ENCODE measurements at places on chromosomes 6 and 20.

DNA sequence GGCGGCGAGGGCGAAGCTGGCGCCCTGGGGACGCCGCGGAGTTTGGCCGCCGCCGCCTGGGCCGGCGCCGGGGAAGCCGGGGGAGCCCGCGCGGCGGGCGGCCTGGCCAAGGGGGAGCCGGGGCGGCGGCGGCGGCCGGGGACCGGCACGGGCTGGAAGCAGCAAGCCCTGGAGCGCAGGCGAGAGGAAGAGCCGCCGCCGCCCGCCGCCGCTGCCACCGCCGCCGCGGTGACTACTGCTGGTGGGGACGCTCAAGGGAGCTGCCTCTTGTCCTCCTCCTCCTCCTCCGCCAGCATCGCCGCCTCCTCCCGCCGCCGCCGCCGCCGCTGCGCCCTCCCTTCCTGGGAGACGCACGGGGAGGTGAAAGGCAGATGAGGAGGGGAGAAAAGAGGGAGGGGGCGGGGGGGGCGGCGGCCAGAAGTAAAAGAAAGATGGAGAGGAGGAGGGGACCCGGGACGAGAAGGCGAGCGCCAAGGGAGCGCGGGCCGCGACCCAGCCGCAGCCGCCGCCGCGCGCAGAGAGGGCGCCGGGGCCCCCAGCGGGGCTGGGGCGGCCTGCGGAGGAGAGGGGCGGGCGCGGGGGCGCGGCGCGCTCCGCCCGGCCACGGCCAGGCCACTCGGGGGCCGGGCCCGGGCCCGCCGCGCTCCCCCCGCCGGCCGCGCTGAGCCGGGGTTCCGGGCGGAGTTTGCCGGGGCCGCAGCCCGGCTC is 846 bp downstream of the PDE10A start:
- H3K27me3 ChIP-seq: peaks cover 90% of the 10 kb centered on the region
- no peak overlapping the region for H3K27ac ChIP-seq
- H3K4me3 ChIP-seq: peak overlapping the region; percentile 53
- H3K4me1 ChIP-seq: peaks cover 42% of the 10 kb centered on the region
- DNase-seq: no peak

DNA sequence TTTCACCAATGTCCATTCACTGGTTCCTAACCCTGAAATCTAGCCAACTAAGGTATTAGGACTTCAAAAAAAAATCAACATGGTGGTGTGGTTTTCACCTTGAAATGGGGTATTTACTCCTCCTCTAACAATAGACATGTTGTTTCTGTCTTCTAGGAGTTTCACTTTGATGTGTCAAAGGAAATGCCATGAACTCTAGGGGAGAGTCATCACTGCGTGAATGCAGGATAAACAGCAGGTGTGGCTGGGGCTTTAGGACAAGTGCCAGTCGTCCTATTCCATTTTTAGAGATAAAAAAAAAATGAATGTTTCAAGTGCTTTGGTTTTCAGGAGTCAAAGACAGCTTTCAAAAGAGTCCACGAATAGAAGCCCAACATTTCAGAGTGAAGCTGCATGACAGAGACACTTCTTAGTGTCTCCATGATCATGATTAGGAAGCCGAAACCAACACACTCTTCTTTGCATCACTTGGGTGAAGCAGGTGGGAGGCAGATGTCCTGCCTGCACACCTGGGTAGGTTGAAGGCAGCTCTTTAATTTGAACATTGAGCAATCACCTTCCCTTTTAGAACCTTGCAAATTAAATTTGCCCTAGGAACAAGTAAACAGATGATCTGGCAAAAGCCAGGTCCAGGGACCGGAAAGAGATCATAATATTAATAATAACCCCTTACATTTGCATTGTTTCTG is 328.5 kb upstream of the PRDM1 start:
- no peaks in the 10 kb centered on the region for H3K27me3 ChIP-seq
- DNase-seq: no peak
- no peaks in the 10 kb centered on the region for H3K36me3 ChIP-seq
- H3K4me3 ChIP-seq: no peak overlapping the region
- H3K27ac ChIP-seq: peak overlapping the region; percentile 43

DNA sequence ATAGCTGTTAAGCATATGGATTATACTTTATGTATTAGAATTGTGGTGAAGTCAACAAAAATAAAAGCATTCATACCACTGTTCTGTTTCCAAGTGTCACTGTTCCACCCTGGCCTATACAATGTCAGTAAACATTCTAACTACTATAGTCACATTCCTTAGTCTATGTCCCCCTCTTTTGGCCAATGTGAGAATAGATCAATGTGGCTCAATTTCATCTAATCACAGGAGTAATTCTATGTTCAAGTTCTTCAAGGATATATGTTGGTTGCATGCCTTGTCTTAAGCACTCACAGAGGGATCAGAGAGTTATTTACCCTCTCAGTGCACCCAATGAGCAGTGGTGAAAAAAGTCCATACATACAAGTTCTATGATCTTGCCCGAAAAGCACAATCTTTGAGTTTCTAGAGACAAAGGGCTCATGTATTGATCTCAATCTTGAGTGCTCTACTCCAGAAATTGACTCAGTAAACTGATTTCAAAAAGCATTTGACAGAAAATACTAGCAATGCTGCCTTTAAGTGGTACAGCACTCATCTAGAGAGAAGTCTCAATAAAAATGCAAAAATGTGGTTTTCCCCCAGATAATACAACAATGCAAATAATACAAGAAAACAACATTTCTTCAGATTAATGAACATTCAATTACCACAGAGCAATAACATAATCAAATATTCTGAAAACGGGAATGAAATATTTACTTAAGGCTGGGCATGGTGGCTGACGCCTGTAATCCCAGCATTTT is 16.5 kb downstream of the SMLR1 start:
- peaks cover 1% of the 10 kb centered on the region for H3K4me1 ChIP-seq
- no peak overlapping the region for H3K4me3 ChIP-seq
- no peaks in the 10 kb centered on the region for H3K27me3 ChIP-seq
- no peaks in the 10 kb centered on the region for H3K36me3 ChIP-seq
- H3K27ac ChIP-seq: no peak overlapping the region

GRCh38 chr6:10529231-10529801 is 8.2 kb downstream of the GCNT2 start:
- peaks cover 7% of the 10 kb centered on the region for H3K4me1 ChIP-seq
- H3K4me3 ChIP-seq: peak overlapping the region; percentile 42
- H3K27ac ChIP-seq: peak overlapping the region; percentile 71
- no peaks in the 10 kb centered on the region for H3K36me3 ChIP-seq
- DNase-seq: no peak
- no peaks in the 10 kb centered on the region for H3K27me3 ChIP-seq

DNA sequence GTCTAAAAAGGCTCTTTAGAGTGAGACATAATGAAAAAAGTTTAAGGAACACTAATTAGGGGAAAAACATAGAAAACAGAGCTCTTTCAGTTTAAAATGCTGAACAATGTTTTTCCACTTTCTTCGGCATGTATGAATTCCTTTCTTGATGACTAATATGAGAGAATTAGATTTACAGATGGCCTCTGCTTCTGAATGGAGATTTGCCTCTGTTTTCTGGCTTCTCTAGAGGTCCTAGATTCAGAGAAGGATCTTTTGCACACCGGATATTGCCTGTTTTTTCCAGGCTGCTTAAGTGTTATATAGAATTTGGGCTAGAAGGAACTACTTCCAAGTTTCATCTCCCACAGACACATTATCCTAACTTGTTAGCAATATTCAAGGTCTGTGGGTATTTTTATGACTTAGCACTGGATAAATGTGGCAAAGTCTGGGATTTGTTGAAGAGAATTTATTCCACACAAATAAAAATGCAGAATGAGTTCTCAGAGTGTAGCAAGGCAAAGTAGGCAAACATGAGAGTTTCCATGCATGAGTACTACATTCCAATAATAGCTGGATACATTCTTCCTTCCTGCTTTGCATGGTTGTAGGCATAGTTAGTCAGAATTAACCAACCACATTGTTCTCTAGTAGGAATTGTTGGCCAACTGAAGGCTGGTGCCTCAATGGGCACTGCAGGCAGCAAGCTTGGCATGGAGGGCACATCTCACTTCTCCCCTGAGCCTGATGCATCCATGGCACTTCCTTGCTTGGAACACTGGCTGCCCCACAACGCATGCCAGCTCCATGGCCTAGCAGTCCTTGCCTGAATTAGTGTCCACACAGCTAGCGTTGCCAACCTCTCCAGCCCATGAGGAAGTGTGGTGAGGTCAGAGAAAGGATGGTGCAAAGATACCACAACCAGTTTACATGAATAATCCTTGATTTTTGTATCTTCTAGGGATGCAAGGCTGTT is 224.2 kb downstream of the CLIC5 start:
- no peak overlapping the region for H3K4me3 ChIP-seq
- no peak for DNase-seq
- H3K4me1 ChIP-seq: no peaks in the 10 kb centered on the region
- no peaks in the 10 kb centered on the region for H3K27me3 ChIP-seq

- peak overlapping the region; percentile 85 for H3K27ac ChIP-seq
- H3K36me3 ChIP-seq: no peaks in the 10 kb centered on the region
- no peak for DNase-seq
- peak overlapping the region; percentile 90 for H3K4me3 ChIP-seq
These were observed 18.7 kb downstream of the BTN3A1 start for GRCh38 chr6:26420688-26421171.

DNA sequence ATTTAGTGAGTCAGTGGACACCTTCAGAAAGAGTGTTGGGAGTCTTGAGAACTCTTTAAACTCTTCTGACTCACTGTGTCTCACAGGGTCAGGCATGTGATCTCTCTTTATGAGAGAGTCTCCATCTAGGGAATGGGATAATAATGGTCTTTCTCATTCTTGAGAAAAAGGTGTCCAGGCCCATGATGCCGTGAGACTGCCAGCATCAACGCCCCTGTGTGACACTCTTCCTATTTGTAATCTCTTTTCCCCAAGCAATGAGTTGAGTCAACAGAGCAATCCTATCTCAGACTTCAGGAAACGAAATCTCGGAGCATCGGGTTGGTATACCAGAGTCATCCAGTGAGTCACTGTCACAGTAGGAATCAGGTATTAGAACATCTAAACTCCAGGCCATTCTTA is 82.3 kb upstream of the BMP2 start:
- no peak for DNase-seq
- no peaks in the 10 kb centered on the region for H3K4me1 ChIP-seq
- H3K27me3 ChIP-seq: no peaks in the 10 kb centered on the region
- no peak overlapping the region for H3K4me3 ChIP-seq
- no peaks in the 10 kb centered on the region for H3K36me3 ChIP-seq

GRCh38 chr6:10042280-10042679 is 372.6 kb downstream of the TFAP2A start:
- no peak for DNase-seq
- no peak overlapping the region for H3K27ac ChIP-seq
- no peak overlapping the region for H3K4me3 ChIP-seq
- H3K27me3 ChIP-seq: no peaks in the 10 kb centered on the region

DNA sequence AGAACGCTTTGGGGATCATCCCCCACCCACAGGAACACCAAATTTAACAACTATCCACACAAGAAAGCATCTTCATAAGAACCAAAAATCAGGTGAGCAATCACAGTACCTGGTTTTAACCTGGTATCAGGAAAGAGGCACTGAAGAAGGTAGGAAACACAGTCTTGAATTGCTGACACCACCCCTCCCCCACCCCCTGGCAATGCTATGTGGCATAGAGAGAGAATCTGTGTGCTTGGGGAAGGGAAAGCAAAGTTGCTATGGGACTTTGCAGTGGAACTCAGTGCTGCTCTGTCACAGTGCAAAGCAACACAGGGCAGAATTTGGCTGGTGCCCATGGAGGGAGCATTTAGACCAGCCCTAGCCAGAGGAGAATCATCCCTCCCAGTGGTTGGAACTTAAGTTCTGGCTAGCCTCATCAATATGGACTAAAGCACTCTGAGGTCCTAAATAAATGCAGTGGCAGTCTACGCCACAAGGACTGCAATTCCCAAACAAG is 565.5 kb downstream of the EPM2A start:
- no peak overlapping the region for H3K4me3 ChIP-seq
- no peak for DNase-seq
- H3K36me3 ChIP-seq: no peaks in the 10 kb centered on the region

- H3K4me1 ChIP-seq: peaks cover 33% of the 10 kb centered on the region
- H3K27ac ChIP-seq: no peak overlapping the region
- H3K4me3 ChIP-seq: no peak overlapping the region
- no peaks in the 10 kb centered on the region for H3K27me3 ChIP-seq
These were observed 27.4 kb upstream of the MAPRE1 start for GRCh38 chr20:32792316-32792715.

DNA sequence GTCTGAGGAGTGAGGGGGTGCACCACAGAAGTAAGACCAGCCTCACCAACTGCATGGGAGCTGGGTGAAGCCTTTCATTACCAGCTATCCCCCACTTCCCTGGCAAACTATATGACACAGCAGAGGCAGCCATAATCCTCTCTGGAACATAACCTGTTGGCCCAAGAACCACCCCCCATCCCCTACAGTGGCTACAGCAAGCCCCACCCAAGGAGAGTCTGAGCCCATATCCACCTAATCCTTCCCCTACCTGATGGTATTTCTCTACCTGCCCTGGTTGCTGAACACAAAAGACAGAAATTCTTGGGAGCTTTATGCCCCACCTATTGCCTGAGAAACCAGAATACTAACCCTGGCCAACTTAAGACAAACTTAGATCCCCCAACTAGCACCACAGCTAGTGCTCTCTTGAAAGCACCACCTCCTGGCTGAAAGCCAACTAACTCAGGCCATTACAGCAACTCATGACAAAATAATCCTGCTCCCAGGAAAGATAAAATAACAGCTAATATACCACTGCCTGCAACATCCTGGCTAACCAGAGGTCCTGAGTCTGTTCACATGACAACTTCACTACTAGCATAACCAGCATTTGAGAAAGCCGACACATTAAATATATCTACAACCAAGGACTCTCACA is 11.2 kb downstream of the RNGTT start:
- H3K4me1 ChIP-seq: no peaks in the 10 kb centered on the region
- no peaks in the 10 kb centered on the region for H3K36me3 ChIP-seq
- H3K4me3 ChIP-seq: no peak overlapping the region
- no peak overlapping the region for H3K27ac ChIP-seq
- no peak for DNase-seq

DNA sequence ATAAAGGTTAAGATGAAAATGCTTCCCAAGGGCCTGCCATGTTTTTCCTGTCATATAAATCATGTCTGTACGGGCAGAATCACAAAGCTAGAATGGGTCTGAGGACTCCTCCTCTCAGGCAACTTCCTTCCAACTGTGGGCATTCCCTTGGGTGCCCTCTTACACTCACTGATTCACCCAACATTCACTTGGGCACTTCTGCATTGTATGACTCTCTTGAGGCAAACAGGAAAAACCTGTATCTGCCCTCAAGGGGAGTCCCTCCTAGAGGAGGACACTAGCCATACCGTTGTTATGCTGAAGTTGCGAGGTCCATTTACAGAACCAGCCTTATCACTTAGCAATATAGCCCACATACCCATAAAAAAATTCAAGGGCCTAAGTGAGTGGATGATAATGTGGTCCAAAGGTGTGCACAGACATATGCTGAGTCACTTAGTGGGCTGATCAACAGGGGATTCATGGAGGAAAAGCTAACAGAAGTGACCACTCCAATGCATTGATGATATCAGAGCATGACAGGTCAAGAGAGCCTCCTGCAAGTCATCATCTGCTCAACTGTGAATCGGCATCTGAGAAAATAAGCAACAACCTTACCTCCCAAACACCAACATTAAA is 131.1 kb downstream of the ATXN1 start:
- no peaks in the 10 kb centered on the region for H3K27me3 ChIP-seq
- H3K4me3 ChIP-seq: no peak overlapping the region
- H3K36me3 ChIP-seq: no peaks in the 10 kb centered on the region
- no peak for DNase-seq

All from suprapubic skin (tissue), 4 donors.